ENCODE measurements at places on chromosomes 5 and 9. TPM values are rescaled to one million over a fixed set of nuclear protein-coding genes. Genes with fewer than 3 reads are reported as not detected.

The BSPRY gene
- total RNA-seq, result 0.40 TPM

GRCh38 chr9:73162987-73163768 is 11.5 kb downstream of the ANXA1 start:
- no peak for DNase-seq

DNA sequence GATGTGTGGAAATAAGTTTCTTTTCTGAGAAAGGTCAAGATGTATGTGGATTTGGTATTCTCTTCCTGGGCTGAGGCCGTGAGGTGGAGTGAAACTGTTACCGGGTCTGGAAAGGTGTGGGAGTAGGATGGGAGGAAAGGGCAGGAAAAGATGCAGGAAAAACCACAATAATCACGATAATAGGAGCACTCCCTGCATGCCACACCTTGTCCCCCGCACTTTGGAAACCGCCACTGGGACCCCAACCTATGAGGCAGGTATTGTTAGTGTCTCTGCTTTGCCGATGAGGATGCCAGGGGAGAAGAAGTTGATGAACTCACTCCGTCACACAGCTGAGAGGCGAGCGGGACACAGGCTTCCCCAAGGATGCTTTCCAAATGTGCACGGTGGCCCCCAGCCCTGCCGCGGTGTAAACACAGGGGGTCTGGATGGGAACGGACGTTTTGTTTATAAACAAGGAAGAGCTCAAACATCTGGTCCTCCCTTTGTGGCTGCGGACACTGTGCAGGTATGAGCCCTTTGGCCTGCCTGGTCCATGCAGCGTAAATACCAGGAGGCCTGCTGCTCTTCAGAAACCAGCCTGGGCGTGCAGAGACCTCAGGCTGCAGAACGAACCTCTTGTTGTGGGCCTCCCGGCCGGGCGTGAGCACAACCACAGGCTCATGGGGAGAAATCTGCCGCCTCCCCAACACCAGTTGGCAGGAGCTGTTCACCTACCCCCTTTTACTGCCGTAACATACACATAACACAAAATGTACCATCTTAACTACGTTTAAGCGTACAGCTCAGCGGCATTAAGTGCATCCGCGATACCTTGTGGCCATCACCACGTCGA is 126.7 kb downstream of the COL23A1 start:
- no peak for DNase-seq

DNA sequence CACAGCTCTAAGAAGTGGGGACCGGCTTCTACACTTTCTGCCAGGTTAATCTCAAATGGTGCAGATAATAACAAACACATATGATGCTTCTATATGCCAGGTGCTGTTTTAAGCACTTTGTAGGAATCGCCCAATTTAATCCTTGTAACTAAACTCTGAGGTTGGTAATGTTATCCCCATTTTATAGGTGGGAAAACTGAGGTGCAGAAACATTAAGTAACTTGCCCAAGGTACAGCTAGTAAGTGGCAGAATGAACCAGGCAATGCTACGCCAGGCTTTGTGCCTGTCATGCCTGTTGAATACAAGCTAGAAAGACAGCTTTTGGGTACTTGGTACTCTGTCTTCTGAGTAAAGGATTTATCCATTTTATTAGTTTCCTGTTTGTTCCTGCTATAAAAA is 19.7 kb downstream of the IQGAP2 start:
- DNase-seq, result no peak

DNA sequence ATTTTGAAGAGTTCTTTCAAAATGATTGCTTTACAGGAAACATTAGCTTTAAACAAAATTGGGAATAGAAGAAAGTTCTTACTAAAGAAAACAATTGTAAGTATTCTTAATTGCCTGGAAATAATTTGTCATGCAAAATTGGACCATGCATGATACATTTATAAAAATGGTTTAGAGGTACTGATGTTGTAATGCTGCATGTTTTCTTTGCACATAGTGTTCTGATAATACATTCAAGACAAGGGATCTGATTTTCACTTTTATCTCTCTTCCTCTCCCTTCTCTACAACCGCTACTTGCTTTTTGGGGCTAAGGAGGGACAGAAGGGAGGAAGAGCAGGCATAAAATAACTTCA is 211.6 kb upstream of the MPDZ start:
- DNase-seq, result no peak

The CMYA5 gene
- total RNA-seq, result 19.7 TPM

DNA sequence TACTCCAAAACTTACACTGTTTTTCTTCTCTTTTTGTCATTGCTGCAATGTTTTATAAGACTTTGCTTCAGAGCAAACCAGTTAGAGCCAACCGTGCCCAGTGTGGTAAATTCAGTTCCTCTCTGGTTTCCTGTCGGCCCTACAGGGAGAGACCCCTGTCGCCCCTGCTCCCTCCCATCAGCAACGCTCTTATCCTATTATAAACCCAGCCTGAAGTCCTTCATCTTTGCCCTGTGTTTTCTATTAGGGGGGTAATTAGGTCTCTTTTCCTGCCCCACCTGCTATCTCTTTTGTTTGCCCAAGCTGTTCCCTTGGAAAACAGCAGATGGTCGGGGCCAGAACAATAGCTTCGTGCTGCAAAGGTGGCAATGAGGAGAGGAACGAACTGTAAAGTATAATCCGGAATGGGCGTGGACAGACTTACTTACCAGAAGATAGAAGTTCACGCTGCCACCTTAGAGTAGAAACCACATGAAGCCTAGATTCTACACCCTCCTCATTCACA is 21.4 kb upstream of the OTULINL start:
- DNase-seq, result no peak

DNA sequence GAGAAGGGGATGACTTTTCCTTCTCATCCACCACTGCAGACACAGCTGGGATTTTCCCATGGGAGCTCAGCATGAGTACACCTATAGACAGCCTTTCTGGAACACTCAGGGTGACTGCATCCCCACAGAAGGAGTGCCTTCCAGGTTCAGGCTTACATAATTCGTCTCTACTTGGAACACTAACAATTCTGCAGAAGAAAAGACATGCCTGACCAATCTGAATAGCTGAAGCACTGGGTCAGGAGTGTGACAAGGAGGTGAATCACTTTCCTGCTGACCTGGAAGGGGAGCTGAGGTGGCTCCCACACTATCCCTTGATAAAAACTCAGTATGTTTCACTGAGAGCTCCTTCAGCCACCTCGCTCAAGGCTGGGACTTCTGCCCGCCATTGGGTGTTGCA is 425.3 kb downstream of the TLR4 start:
- no peak for DNase-seq

GRCh38 chr5:154881986-154882385 is 23.6 kb downstream of the CNOT8 start:
- DNase-seq, result no peak

The FYB1 gene
- total RNA-seq, result 16.5 TPM

The FBXW5 gene
- 111 TPM for total RNA-seq

The C1QTNF2 gene
- total RNA-seq, result 2.8 TPM

The SLC25A48 gene
- not detected for total RNA-seq

GRCh38 chr9:29717631-29718030 is 2144.3 kb upstream of the C9orf72 start:
- no peak for DNase-seq

DNA sequence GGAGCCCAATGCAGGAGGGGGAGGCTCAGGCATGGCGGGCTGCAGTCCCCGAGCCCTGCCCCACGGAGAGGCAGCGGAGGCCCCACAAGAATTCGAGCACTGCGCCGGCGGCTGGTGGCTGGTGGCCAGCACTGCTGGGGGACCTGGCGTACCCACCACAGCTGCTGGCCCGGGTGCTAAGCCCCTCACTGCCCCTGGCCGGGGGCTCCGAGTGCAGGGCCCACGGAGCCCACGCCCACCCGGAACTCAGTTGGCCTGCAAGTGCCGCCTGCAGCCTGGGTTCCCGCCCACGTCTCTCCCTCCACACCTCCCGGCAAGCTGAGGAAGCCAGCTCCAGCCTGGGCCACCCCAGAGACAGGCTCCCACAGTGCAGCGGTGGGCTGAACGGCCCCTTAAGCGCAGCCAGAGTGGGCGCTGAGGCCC is 780.3 kb downstream of the DTWD2 start:
- DNase-seq, result no peak

DNA sequence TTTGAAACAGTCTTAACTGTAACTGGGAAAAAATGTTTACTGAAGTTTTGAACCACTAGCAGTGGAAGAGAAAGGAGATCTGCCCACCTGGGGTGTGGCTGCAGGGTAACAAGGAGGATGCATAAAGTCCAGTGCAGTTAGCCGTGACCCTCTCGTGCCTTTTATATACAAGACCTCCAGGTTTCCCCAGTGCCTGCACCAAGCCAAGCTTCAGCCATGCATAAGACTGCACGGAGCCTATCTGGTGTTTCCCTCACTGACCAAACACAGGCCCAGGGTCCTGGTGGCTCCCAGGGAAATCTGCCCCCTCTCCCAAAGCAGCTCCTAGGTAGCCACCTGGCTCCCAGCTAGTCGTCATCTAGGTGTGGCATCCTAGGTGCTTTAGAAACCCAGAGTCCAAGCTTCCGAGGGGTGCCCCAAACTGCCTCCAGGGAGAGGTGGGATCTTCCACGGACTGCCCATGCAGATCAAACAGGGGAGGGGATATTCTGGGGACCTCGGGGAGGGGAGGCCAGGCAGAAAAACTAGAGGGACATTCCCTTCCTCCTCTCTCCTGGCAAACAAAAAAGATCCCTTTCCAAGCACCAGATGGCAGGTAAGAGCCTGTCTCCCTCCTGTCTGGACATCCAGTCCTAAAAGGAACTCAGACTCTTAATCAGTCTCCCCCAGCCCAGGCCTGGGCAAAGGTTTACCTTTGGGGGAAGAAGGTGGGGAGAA is 2.7 kb downstream of the SHB start:
- no peak for DNase-seq

The PCDHGB5 gene
- 10.0 TPM for total RNA-seq

The PCDHA10 gene
- total RNA-seq, result 2.8 TPM

GRCh38 chr5:78778538-78778937 is 130.0 kb upstream of the LHFPL2 start:
- DNase-seq, result no peak

DNA sequence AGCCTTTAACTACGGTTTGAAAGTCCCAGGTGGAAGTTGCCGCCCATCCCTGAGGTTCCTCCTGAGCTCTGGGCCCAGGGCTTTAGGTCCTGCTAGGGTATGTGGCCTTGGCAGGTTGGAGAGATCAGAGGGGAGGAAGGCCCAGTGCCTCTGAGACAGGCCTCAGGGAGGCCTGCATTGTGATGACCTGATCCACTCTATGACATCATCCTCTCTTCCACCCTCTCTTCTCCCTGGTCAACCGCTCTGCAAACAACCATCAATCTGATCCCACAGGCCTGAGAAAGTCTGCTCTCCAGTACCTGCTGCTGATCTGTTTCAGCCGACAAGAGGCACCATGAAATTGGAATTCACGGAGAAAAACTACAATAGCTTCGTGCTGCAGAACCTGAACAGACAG is at the start of gene CCIN:
CCIN (plus strand) TSS at position 223 of the 400 bp plus-strand sequence; CDS start at position 338, 115 bp downstream.
- no peak for DNase-seq

The PNPLA7 gene
- 2.1 TPM for total RNA-seq

The DRD1 gene
- total RNA-seq, result 0.82 TPM

DNA sequence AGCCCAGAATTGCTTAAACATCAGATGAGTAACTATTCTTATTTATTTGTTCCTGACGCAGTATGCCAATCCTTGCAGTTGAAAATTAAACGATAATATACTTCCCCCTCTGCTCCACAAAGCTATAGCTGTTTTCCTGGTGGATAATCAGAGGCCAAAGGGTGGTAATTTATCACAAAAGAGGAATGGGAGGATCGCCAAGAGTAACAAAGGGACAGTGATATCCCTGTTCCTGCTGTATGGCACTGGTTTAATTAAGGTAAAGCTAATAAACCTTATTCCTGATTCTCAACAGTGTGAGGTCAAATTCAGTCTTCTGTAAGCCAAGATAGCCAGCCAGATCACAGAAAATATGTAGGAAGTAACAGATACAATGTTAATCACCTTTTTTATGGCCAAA is 33.4 kb upstream of the PTGER4 start:
- no peak for DNase-seq

The FSTL4 gene
- not detected for total RNA-seq

The SHB gene
- 7.3 TPM for total RNA-seq

DNA sequence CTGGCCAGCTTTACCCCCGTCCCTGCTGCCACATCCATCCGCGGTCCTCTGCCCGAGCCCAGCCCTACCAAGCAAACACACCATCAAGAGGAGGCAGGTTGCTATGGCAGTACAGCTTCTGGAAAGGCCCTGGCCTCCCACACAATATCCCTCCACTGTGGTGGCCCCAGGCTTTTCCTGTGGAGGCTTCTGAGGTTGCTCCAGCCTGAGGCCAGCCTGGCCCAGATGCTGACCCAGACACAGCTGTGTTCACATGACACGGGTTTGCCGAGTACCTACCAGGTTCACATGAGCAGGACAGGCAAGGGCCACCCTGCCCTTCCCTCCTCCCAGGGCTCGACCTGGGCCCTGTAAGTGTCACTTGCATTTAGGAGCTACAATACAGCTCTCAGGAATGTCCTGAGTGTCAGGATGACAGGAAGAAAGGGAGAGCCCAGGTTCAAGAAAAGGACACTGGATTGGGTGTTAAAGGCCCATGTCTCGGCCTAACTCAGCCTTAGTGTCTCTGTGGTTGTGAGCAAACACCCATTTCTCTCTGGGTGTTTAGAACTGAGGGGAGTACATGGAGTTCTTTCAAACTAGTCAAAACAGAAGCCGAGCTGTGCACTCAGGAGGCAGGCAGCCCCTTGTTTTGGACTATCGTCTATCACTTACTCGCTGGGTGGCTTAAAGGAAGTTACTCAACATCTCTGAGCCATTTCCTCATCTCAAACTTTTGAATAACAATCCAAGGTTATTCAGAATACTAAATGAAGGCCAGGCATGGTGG is 40.2 kb downstream of the NAIF1 start:
- no peak for DNase-seq

The DOCK2 gene
- total RNA-seq, result 17.4 TPM

DNA sequence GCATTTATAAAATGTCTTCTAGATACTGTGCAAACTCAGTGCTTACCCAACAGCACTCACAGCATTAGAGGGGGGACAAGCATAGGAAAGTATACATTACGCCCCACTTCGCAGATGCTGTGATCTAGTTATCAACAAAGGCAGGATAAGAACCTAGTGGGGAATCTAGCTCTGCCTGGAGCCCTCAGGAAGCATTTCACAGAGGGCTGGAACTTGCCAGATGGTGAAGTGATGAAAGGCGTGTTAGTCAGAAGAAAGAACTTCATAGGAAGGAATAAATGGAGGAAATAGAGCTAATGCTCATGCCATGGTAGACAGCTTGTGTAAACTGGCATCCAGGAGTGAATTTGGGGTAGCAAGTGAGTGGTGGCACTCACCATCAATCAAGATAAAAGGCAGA is 25.8 kb downstream of the DIRAS2 start:
- DNase-seq, result no peak

- no peak for DNase-seq
Measured at GRCh38 chr5:179194941-179195381, 134.8 kb downstream of the ZNF354C start.

GRCh38 chr5:143072734-143073133 is 302.6 kb downstream of the ARHGAP26 start:
- no peak for DNase-seq

- DNase-seq, result no peak
Measured at GRCh38 chr5:83703059-83703458, 17.6 kb downstream of the HAPLN1 start.
